ENCODE measurements at places on chromosomes 1 and 21.

DNA sequence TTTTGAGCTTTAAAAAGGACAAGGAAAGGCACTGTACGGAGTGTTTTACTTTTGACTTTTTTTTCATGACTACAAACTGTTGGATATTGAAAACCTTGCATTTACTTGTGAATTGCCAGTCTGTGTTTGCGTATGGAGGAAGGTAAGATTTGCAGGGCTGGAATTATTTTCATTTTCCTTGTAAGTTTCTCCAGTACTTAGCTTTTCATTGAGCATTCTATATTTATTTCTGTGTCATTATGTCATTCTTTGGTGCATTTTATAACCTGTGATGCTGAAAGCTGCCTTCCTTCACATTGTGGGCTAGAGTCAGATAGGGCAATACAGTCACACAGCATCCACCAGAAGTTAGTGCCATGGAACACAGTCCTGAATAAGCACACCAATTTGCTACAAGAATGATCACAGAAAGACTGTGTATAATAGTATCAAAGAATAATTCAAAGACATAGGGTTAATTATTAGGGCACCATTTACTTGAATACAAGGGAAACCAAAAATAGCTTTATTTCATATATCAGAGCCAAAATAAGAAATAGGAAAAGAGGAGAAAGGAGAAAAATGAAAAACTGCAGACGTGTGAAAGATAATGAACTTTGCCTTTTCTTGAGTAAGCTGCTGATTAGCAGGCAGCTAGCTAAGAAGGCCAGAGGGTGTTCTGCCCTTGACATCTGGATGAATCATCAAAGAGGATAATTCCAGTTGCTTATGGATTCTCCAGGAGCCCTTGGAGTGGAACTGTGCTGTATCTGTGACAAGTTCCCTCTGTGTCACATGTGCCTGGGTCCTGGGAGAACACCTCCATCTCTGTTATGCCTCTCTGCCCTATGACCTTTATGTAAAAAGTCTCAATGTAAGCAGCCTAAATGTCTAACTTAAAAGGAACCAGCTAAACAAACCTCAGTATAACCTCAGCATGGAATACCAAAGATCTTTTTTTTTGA, 8.0 kb upstream of the FAM20B start:
- DNase-seq = no peak

- DNase-seq = no peak
These were observed 38.5 kb downstream of the TESK2 start for GRCh38 chr1:45452503-45452902.

DNA sequence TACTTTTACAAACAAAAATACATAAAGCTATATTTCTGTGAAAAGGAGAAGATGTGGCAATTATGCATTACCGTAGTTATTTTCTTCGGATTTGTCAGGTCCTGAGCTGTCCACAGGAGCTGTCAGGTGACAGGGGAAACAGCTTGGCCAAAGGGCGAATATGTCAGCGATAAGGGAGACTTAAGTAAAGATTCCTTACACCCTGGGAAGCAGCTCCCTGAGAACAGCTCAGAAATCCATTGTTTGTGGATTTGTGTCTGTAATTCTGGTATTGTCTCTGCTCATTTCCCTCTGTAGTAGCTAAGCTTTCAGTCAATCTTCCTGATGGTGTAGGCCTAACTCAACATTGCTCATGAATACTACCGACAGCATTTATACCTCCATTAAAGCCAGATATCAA, 7.1 kb upstream of the CD34 start:
- DNase-seq = no peak

DNA sequence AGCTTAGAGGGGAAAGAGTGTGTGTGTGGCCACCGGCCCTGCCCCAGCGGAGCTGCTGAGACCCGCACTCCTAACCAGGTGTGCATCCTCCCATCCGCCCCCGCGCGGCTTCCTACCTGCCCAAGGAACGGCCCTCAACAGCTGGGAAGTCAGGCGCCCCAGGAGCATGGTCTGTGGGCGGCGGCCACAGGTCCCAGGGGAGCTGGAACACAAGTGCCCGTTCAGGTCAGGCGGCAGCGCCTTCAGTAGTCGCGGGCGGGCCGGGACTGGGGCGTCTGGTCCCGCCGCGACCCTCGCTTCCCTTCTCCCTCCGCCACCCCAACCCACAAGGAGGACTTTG, 448 bp downstream of the AURKAIP1 start:
- DNase-seq = no peak

- no peak for DNase-seq
These were observed 38.8 kb upstream of the RASAL2 start for GRCh38 chr1:178055093-178055492.

All from T-helper 1 cell (primary cell).